ENCODE measurements at places on chromosomes 1 and 21.

- DNase-seq = no peak
Measured at GRCh38 chr1:245388687-245389086, 233.9 kb downstream of the KIF26B start.

DNA sequence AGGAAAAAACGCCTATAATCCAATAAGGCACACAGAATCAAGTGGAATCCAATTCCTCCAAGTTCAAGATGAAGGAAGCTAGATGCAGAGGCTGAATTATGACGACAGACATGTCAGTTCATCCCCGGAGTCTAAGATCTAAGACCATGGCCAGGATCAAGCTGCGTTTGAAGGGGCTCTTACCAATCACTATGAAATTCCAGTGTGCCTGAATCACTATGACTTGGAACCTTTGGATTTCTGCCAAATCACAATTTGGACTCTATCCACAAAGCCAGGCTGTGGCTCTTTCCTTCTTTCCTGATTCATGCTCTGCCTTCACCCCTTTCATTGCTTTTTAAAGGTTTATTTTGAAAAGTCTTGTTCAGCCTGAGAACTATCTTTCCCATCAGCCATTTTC, 17.1 kb downstream of the OLIG2 start:
- no peak for DNase-seq

GRCh38 chr21:25963181-25963580, 207.4 kb downstream of the APP start:
- DNase-seq = peak; percentile 8

- no peak for DNase-seq
Measured at GRCh38 chr1:43530483-43531106, at the start of gene PTPRF. TSS of gene PTPRF (plus strand) at chr1:43530883. CDS start at chr1:43545076, 14,193 bp downstream.

- no peak for DNase-seq
Measured at GRCh38 chr1:152047413-152047729, 10.6 kb upstream of the S100A11 start.

- DNase-seq = no peak
Measured at GRCh38 chr21:44052071-44052829, 40.1 kb downstream of the TRAPPC10 start.

DNA sequence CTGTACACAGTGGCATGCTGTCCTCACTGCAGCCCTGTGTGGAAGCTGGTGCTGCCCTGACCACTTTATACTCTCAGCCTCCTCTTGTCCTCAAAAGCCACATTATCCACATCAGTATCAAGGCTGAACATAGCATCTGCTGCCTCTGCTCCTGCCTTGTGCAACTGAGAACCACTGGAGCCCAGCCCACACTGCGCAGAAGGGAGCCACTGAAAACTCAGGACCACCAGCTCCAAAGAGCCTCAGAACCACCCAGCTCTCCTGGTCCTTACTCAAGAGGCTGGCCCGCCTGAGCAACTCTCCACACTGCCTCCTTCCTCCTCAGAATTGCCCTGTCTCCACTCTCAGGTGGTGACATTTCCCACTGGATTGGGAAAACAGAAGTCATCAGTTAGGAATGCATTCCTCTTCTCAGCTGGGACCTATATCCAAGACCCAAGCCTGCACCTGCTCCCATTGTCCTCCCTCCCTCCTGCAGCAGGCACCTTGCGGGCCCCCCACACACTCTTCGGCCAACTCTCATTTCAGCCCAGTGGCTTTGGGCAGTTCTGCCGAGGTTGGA, 7.0 kb upstream of the KISS1 start:
- no peak for DNase-seq

GRCh38 chr1:167922023-167922422, 8.1 kb upstream of the ADCY10 start:
- peak; percentile 55 for DNase-seq

DNA sequence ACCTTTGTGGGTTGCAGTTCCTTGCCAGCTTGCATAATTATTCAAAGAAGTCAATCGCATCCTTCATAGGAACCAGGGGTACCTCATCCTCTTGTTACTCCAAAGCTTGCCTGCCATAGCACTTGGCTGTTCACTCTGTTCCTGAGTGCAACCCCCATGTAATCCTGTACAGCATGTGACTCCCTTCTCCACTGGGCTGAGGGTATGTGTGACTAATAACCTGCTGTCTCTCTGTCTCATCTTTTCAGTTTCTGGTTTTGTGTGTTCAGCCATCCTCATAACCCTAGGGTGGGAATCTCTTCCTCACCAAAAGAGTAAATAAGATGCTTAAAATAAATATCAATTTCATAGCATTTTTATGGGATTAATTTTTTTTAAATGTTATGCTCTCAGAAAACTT, 351.9 kb downstream of the S1PR1 start:
- no peak for DNase-seq

DNA sequence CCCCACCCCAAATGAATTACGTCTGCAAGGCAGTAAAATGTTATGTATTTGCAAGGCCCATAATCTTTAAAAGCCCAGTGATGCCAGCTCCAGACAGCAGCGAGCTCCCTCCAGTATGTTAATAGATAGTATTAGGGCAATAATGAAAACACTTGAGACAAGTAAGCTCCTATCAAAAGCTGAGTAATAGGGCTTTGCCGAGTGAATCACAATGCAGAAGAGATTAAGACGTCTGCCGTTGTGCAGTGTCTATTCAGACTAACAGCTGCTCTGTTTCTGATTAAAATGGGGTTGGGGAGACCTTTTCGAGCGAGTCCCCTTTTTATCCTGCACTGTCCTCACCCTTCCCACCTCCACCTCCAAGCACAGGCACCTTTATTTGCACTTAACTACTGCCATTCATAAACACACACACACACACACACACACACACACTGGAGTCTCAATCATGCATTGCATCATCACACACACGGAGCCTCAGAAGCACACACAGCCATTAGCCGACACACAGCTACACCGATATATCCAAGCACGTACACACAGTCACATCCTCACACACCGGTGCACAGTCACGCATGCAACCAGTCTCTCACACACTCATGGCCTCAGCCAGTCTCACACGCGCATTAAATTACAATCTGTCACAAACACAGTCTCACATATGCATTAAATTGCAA, 46.0 kb upstream of the FOXO6 start:
- no peak for DNase-seq

GRCh38 chr21:43880111-43880985, 15.3 kb downstream of the AGPAT3 start:
- DNase-seq = peak; percentile 55

GRCh38 chr1:245153552-245154428, 995 bp upstream of the KIF26B start:
- no peak for DNase-seq

DNA sequence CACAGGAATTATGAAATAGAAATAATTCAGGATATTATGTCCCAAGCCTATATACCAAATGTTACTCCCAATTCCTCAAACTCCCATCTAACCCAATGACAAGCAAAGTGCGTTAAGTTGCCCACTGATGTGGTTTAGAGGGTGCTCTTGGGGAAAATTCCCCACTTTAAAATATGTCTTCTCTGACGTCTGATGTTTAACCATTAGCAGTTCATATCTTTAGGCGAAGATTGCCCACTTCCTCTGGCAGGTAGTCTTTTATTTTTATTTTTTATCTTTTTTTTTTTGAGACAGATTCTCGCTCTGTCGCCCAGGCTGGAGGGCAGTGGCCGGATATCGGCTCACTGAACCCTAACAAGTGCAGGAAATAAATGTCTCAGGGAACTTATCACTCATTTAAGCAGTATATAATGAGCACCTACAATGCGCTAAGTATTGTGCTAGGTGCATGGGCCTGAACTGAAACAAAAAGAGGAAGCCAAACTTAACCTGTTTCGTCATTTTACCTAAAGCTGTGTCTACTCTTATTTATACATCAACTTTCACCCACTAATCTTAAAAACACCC, 1.3 kb upstream of the LYST start:
- DNase-seq = no peak

DNA sequence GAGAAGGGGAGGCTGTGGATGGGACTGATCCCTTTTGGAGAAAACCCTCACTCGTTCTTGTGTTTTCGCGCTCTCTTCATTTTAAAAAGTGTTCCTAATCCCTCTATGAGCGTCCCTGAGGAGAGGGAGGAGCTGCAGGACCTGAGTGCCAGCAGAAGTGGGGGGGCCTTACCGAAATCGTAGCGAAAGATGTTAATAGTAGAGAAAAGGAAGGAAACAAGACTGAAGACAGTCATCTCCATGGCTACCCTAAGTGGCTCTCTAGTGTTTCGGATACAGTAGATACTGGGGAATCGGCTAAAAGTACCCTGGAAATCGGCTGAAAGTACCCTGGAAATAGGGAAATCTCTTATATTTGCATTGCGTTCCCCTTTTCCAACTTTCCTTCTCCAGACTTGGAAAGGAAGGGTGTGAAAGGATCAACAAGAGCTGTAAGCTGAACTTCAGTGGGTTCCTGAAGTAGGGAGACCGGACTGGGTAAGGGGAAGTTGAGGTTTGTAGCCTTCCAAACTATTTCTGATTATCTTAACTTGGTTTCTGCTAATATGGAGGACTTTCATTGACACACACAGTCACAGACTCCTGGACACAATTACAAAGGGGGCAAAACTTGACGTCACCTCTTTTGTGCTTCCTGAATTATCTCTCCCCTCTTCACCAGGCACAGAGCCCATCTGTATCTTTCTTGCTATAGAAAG, 486 bp upstream of the DSTYK start:
- DNase-seq = no peak

- no peak for DNase-seq
Measured at GRCh38 chr1:27971674-27972073, 11.9 kb downstream of the XKR8 start.
